ENCODE measurements at places on chromosomes 5 and 9.

DNA sequence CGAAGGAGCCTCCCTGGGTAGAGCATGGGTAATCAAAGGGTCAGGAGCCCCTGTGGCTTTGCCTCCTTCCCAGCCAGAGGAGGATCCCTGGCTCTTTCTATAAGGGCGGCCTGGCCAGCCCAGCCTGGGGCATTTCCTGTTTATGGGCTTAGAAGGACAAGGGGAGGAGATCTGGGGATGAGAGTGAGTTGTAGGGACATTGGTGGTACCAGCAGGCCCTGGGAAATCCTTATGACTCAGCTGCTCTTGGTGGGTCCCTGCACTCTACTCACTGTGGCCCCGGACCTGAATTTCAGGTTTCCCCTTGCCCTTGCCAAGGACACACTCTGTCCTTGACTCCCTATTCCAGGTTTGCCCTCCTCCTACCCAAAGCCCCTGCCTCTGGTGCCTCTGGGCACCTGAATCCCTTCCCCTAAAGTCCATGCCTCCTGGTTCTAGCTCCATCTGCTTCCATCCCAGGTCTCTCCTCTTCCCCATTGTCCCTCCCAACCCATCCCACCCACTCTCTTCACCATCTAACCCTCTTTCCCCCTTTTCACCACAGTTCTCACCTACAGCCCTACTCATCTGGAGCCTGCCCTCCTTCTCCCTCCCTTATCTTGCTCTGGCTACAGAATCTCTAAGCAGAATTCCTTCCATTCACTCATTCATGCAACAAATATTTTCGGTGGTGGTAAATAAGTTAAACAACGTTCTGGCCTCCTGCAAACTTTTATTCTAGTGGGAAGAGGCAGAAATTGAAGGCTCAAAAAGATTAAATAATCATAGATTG lies 34.9 kb downstream of the PCDH1 start:
- peak; percentile 68 for ATAC-seq

DNA sequence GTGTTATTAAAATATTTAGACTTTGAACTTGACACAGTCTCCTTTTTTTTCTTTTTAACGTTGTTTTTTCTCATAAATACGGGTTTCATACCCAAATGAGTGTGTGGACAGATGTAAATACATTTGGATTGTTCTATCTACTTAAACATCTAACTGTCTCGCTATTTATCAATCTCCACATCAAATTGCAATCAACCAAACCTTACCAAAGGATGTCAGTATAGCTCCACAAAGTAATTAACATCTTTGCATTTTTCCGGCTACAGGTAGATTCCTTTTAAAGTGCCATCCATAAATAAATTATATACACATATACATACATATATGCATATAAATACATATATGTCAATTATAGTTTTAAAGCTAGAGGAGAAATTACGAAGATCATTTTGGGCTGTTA lies 705 bp upstream of the CDH10 start:
- ATAC-seq: no peak

- no peak for ATAC-seq
Observed at GRCh38 chr5:37715361-37715760, 124.5 kb downstream of the GDNF start.

DNA sequence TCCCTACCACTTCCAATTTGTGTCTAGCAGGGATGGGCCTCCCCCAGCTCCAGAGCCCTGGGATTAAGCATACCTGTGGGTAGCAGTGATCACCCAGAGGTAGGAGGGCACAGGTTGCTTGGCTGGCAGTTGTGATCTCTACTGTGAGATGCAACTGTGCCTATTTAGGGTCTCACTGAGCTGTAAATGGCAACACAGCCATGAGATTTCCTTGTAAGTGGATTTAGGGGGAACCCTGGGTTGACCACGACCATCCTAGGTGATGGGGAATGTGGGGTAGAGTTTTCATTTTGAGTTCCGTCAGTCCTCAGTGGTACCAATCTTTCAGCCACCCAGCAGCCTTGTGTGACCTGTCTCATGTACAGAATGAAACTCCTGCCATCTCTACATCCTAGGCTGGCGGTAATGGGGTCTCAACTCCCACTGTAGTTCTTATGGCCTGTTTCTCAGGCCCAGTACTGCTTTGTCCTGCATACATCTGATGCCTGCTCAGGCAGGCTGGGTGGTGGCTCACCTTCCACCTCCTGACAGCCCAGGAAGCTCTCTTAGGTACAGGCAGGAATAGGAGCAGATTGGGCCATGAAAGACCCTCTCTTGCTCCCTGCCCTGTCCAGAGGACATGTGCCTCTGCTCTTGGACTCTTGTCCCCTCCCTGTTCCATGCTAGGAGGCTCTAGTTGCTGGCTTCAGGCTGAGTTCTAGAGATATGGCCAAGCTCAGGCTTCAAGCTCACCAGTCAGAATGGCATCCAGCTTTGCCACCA lies 8.1 kb downstream of the HNRNPAB start:
- ATAC-seq: peak; percentile 1

DNA sequence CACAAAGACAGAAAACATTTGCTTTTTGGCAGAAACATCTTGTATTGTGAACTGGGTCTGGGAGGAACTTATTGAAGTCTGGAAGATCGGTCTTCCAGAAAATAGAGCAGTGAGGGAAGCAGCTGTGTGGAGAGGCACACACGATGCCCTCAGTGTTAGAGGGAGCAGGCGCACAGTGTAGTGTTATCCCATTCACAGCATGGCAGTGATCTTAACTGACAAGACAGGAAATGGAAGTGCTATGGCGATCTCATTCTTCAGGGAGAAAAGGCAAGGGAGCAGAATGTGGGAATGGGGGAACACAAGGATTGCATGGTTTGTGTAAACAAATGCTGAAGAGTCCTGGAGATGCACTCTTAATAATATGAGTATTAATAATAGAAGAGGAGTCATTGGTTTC lies 161.0 kb downstream of the PBX3 start:
- ATAC-seq: no peak

DNA sequence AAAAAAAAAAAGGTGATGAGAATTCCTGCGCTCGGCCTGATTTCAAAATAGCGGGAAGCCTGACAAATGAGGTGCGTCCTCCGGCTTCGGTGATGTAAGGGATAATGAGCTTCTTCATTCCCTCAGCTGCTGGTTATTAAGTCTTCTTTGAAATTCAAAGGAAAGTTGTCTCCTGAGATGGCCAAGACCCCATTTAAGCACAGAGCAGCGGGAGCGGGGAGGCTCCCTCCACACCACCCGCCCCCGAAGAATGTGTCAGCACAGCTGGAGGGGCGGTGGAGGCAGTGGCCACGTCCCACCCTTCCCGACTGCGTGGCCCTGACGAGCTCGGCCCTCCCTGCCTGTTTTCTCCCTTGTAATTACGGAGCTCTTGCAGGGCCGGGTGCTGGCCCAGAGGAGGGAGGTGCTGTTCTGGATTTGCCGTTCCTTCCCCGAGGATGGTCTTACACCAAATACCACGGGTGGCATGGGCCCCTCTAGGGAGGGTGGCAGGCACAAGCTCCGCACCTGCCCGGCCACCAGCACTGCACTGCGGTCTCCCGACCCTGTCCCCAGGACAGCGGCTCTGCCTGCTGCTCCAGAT lies 31.0 kb downstream of the SLC9A3 start:
- peak; percentile 69 for ATAC-seq

GRCh38 chr9:86485359-86485758 lies 131.1 kb upstream of the TUT7 start:
- ATAC-seq: no peak

- ATAC-seq: no peak
Observed at GRCh38 chr5:174414315-174414710, 310.1 kb upstream of the MSX2 start.

- ATAC-seq: peak; percentile 82
Observed at GRCh38 chr5:10838038-10838437, 77.0 kb upstream of the DAP start.

DNA sequence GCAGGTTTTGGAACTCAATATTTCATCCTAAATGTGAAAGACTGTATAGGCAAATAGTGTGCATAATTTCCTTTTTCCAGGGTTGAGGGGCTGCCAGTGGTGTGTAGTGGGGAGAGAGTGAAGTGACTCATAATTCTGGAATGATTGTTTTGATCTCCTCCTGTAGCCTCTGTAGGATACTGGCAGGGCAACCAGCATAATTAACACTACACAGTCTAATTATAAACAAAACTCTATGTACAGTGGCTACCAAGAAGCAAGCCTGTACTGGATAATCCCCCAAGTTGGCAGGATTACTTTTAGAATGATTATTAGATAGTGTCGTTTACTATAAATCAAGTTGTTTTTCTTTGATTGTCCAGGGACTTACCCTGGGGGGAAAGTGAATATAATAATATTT lies 32.2 kb downstream of the LNPEP start:
- peak; percentile 29 for ATAC-seq

- ATAC-seq: no peak
Observed at GRCh38 chr5:126044111-126044668, 379.0 kb upstream of the GRAMD2B start.

Data from motor neuron (in vitro differentiated cells).